HFFc6 (cell line): ENCODE measurements at places on chromosomes 1 and 21. TPM values are rescaled to one million over a fixed set of nuclear protein-coding genes. Genes with fewer than 3 reads are reported as not detected.

KCNJ9 gene
- total RNA-seq, result not detected in 3 replicates

DNA sequence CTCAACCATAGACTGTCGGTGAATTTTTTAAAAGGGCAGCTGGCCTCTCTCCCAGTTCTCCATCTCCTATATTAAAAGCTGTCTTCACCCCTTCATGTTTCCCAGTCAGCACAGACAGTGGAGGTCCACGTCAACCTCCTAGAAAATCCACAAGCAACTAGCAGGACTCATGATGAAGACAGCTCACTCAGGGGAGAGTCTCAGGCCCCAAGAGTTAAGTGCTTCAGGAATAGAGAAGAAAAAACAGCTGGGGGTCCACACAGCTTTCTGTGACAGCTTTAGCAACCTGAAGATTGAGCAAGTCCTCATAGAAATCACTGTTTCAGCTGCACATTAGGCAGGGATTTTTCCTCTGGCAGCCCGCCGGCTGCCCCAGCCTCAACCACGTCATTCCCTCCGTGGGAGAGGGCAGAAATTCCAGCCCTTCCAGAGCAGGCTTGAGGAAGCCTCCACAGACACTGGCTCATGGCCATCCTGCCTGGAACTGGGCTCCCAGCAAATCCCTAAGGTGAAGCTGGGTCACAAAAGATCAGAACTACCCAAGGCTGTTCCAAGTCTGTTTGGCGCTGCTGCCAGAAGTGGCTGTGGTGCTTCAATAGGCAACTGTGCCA, 15.2 kb downstream of the GPR161 start:
- no peak for DNase-seq

DNA sequence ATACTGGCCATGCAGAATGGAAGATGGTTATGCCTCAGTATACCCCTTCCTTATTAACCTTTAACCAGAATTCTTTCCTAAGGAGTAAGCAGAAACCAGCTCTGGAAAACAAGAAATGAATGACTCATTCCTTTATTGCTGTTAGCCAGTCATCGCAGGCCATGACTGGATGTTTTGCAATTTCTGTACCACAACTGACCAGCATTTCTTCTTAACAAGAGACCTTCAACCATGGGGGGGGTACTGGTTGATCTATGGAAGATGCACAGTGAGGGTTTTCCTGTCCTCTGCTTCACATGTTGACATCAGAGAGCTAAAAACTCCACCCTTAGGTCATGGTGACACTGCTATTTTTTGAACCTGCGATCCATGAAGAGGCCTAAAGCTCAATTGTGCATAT, 28.0 kb upstream of the RNF2 start:
- peak; percentile 84 for DNase-seq

DNA sequence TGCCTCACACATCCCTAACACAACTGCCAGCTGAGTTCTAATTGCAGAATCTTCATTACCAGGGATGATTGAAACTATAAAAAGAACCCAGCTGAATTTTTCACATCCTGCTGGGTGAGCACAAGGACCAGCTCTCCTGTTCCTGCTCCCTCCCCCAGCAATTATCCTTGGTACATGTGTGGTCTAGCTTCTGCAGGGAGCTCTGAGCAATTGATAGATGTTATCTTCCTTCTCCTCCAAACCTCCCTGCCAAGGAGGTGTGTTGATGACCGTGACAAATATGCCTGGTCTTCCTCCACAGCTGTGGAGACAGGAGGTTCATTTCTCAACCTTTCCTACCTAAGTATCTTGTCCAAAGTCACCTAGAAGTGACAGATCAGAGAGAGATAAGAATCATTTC, 65.3 kb upstream of the MAN1A2 start:
- no peak for DNase-seq

DNA sequence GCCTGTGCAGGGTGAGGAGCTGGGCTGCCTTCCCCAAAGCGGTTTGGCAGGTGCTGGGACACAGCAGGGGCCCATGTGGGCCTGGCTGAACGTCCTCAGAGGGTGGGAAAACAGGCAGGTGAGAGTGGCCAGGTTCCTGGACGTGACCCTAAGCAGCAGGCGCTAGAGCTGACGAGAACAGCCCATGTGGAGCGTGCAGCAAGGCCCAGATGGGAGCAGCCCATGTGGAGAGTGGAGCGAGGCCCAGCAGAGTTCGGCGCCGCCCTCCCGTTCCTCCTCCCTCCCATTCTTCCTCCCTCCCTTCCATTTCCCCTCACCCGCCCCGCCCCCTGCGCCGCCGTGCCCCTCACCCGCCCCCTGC, 314.4 kb upstream of the VAMP3 start:
- DNase-seq, result no peak

- DNase-seq, result no peak
Measured at GRCh38 chr1:87252406-87252805, 76.3 kb upstream of the LMO4 start.

- DNase-seq, result peak; percentile 77
Measured at GRCh38 chr1:58412071-58412580, 134.4 kb downstream of the OMA1 start.

DNA sequence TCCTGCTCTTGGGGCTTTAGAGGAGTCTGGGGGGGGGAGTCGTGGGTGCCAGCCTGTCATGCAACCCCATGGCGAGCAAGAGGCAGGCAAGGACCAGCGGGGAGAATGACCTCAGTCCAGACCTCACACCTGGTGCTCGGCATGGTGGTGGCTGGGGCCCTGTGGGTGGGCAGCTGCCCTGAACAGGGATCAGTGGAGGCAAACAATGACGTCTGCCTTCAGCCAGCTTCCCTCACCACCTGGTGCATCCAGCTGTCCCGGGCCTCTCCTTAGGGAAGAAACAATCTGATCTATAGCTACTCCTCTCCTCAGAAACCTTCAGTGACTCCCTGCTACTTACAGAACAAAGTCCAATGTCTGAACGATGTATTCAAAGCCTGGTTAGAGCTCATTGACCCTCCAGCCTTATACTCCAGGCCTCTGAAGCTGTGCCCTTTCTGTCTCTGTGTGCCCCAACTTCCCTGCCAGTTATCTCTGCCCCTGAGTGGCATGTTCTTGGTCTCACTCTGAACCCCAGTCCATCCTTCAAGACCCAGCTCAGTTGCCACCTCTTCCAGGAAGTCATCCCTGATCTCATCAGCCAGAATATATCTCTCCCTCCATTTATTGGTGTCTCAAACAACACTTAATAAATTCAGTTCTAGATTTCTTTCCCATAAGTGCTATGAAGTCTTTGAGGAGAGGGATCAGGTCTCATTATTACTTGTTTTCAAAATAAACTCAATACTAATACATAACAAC, 6.6 kb downstream of the PADI2 start:
- DNase-seq, result no peak

DNA sequence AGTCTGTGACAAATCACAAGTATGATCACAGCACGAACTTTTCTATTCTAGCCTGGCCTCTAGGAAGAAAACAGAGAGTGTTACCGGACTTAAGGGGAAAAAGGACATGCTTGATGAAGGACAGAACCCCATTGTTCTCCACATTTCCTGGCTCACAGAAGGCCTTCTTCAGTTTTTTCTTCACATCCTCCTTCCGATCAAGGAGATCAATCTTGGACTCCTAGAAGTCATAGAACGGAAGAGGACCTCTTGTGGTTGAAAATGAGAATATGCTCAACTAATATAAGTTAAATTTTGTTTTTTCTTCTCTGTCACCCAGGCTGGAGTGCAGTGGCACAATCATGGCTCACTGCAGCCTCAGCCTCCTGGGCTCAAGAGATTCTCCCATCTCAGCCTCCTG, 30.3 kb downstream of the YARS1 start:
- no peak for DNase-seq

LRRC3 gene
- total RNA-seq, result not detected in 2 replicates

GRCh38 chr1:154756793-154757548, 113.1 kb downstream of the KCNN3 start:
- DNase-seq, result no peak

- DNase-seq, result no peak
Measured at GRCh38 chr1:102742426-102742825, 365.9 kb downstream of the COL11A1 start.

KRTAP19-3 gene
- not detected in 3 replicates for total RNA-seq

- peak; percentile 27 for DNase-seq
Measured at GRCh38 chr21:44285138-44285992, at the start of gene AIRE. Gene AIRE (plus strand): TSS chr21:44285876. CDS start chr21:44286007, 131 bp downstream.
